ENCODE measurements at places on chromosomes 3 and 15. TPM values are rescaled to one million over a fixed set of nuclear protein-coding genes. Genes with fewer than 3 reads are reported as not detected.

DNA sequence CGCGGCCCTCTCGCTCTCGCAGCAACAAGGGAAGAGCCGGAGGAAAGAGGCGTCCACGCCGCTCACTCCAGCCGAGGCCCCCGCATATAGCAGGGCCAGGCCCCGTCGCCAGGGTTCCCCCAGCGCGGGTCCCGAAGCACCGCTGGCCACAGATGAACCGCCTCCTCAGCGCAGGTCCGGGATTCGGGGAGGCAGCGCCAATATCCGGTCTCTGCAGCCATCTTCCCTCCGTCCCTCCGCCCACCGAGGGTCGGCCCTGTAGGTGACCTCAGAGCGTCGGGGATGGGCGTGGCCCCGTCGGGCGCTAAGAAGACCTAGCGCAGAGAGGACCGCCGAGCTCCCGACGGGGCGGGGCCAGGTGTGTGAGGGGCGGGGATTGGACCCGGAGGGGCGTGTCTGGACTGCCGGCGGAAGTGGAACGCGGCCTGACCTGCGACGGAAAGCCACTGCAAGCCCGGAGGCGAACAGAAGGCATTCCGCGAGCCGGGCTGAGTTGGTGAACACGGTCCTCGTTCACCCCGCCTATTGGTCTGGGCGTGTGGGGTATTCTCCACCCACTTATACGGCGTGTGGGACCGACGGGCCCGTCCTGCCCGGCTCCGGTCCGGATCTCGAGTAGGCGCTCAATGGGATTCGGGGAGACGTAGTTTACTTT, 26.8 kb upstream of the MTHFS start:
- DNase-seq: peak; percentile 99

- no peak for DNase-seq
Measured at GRCh38 chr3:126129398-126129891, 45.5 kb upstream of the SLC41A3 start.

- DNase-seq: no peak
Measured at GRCh38 chr15:63933522-63933921, 99.8 kb upstream of the HERC1 start.

CPOX gene
- 6.8 TPM for polyA plus RNA-seq

Measured in B cell (primary cell).